Kidney capillary endothelial cell (primary cell): ENCODE measurements at places on chromosomes 1 and 21.

GRCh38 chr1:27341525-27342252 is at the start of gene SYTL1:
TSS of gene SYTL1 (plus strand) at chr1:27342022. CDS start at chr1:27345335, 3,313 bp downstream.
- DNase-seq, result peak; percentile 42

DNA sequence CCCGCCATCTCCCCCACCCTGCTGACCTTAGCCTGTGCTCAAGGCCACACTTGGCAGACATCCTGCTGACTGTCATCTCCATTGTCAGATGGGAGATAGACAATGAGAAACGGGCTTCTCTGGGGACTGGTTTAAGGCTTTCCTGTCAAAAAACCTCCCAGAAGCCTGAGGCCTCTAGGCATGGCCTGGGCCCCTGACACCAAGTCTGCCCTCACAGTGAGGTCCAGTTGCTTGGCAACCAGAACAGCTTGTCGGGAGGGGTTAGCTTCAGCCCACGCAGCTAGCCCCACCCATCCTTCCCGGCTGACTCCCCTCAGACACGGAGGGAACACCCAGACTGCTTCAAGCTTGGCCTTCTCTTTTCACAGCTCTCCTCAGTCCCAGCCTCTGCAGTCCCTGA is 11.0 kb downstream of the PLEKHA6 start:
- no peak for DNase-seq

DNA sequence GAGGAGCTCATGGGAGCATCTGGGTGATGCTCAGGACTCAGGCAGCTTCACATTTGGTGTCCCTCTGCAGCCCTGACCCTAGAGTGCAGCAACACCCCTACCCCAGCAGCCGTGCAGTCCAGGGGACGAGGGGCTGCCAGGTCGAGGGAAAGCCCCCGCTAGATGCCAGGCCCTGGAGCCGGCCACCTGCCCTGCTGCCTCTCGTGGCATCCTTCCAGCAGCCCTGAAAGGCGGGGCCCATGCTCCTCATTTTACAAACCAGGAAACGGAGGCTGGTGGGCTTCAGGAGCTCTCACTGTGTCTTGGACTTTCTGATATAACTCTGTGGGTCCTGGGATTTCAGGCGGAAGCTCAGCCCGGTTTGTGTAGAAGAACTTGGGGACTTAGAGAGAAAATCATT is 120.5 kb upstream of the WNT4 start:
- no peak for DNase-seq

DNA sequence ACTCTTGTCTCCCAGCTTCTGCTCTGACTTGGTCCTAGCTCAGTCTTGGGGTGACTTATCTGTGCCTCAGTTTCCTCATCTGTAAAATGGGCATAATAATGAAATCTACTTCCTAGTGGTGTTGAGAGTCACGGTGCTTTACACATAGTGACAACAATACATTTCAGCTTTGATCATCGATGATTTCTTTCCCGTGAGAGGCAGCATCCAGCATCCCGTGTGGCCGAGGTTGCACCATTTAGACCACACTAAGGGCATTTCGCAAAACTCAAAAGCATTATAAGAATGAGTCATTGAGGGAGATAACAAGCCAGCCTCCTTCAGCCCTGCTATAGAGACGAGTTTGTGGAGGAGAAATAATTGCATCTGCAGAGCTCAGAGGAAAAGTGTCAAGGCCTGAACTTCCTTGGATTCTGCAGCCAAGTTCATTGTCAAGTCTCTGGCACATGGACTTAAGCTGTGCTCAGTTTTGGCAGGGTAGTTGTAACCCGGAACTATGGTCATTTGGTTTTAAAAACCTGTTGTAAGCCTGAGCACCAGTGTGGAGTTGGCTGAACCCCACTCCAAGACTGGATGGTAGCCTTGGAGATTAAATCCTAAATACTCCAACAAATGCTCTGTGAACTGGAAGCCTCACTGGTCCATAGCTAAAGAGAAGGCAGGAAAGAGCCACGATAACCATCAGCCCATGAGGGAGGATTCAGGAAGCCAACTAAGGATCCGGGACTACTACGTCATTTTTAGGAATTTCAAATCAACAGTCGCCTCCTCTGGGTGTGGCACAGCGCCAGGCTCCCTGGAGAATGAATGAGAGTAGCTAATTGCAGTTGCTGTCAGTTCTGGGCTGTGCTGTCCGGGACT is 64.2 kb downstream of the TCP10L start:
- peak; percentile 94 for DNase-seq

GRCh38 chr1:119727991-119728390 is 16.3 kb downstream of the PHGDH start:
- DNase-seq, result no peak

DNA sequence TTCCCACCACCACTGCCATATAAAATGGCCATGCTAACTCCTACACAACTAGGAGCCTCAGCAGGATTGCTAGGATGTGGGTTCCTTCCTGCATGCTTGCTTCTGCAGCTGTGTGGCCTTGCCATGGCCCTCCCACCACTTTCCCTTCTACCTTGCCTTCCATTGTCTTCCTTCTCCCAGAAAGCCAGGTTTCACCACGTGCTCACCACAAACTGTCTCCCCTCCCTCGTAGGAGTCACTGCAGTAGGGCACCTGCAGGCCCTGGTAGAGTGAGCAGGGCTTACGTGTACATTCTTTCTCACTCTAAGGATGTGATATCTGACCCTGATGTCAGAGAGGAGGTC is 3.7 kb downstream of the C1orf226 start:
- DNase-seq, result no peak

DNA sequence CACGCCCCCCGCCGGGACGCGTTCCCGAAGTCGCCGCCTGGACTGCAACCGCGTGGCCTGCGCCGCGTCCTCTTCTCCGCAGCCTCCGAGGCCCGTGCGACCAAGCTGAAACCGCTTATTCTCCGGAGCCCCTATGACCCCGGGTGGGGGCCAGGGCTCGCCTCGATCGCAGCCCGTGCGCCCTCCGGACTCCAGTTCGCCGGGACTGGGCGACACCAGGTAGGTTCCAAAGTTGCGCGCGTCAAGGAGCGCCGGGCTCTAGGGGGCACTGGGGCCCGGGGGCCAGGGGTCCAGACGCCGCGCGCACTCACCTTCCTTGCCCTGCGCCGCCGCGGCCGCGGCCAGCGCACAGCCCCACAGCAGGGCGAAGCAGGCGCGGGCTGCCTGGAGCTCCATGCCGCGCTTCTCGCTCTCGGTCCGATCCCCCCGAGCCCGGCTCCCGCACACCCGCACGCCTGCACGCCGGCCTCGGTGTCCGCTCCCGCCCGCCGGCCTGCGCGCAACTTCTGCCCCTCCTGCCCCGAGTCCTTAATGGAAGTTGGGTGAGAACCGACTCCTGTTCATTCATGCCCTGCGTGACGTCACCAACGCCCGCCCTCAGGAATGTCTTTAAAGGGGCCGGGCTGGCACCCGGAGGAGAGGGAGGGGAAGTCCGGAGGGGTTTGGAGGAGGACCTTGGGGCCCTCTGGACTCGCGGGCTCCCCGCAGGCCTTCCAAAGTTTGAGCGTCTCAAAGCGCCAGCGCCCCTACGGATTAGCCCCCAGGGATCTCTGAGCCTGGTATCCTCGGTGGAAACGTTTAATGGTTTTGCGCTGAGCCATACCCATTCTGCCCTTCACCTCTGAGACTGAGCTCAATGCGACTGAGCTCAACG is at the start of gene EPHA2:
TSS of gene EPHA2 (minus strand) at position 533 of the 874 bp plus-strand sequence. CDS start at position 396, 137 bp downstream.
- peak; percentile 80 for DNase-seq
